ENCODE measurements at places on chromosomes 11 and 22. TPM values are rescaled to one million over a fixed set of nuclear protein-coding genes. Genes with fewer than 3 reads are reported as not detected.

DNA sequence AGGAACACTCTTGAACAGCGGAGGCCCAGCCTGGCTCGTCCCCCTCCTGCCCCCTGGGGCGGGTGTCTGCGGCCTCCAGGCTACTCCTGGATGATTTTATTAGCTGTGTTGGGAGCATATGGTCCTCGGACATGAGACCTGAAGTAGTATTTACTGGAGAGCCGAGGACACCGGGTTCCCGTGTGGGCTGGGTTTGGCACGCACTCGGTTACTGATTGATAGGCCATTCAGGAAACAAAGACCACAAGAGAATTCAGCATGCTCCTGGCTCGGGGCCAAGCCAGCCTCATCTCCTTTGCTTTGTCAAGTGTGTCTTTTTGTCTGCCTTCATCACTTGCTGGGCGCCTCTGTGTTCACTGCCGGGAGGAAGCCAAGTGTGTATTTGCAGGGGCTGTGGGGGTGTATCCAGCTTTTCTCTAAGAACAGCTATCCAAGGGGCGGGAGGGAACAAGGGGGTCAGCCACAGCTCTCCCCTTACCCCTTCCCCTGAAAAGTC, 9.7 kb downstream of the FXYD2 start:
- DNase-seq: peak; percentile 86

DNA sequence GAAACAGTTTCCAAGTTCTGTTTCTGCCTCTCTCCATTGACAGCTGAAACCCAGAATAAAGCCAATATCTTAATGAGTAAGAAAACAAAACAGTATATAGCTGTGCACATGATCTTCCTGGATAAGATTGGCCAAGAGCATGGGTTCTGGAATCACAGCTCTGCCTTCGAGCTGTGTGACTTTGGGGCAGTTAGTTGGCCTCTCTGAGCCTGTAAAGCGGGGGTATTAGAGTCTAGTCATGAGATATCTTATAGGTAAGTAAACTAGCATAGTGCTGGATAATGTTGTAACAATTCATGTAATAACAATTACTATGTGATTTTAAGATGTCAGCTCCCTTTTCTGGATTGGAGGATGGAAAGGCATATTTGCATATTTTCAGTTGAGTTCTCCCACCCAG, 73.5 kb downstream of the TRAF6 start:
- DNase-seq: no peak

DNA sequence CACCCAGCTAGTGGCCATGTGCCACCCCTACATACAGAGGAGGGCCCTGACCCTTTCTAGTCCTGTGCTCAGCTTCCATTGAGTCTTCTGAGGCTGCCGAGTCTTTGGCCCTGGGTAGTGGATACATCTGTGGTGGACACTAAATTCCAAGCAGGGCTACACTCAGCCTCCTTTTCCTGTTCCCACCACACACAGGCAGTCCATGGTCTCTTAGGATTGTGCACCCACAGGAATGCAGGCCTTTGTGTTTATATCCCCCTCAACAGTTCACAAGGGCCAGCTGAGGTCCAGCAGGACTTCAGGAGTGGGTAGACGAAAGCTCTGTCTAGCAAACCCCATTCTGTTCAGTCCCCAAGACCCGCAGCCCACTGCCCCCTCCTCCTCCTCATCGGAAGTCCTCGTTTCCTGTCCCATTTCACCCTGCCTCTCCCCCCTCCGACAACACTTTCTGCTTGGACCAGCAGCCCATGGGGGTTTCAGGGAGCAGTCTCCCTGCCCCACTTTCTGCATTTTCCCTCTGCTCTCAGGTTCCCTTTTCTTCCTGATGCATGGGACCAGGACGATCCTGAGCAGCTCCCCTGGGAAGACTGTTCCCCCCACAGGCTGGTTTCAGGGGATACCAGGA, 91.8 kb downstream of the SWAP70 start:
- DNase-seq: no peak

GRCh38 chr11:86717817-86718501, 45.5 kb upstream of the ME3 start:
- DNase-seq: no peak

The GGTLC2 gene
- total RNA-seq: not detected

DNA sequence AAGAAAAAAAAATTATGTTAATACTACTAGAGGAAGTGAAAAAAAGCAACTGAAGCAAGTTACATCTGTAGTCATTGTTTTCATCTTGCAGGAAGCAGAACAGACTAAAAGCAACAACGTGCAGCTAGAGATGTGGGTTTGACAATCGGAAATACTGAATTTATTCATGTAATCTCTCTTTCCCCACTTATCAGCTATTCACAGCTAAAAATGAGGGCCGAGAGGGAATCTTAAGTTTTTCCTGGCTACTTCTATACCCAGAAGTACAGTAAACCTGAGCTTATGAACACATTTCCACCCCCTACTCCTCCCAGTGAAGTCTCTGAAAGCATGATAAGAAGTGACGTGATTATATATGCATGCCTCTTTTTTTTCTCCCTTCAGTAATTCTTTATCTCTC, 116.5 kb downstream of the SPON1 start:
- DNase-seq: peak; percentile 56

DNA sequence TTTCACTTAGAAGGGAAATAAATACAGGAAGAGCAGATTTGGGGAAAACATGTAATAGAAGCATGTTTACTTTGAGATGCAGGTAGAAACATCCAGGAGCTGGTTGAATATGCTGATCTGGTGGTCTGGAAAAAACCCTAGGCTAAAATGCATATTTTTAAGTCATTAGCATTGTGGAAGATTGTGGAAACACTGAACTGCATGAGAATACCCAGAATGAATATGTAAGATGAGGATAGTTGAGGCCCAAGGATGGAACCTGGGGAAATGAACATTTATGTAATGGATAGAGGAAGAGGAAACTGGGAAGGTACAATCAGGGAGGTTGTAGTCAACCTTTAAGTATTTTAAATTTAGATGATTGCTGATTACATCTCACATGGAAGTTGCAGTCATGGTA, 269.4 kb downstream of the DDX10 start:
- DNase-seq: no peak

DNA sequence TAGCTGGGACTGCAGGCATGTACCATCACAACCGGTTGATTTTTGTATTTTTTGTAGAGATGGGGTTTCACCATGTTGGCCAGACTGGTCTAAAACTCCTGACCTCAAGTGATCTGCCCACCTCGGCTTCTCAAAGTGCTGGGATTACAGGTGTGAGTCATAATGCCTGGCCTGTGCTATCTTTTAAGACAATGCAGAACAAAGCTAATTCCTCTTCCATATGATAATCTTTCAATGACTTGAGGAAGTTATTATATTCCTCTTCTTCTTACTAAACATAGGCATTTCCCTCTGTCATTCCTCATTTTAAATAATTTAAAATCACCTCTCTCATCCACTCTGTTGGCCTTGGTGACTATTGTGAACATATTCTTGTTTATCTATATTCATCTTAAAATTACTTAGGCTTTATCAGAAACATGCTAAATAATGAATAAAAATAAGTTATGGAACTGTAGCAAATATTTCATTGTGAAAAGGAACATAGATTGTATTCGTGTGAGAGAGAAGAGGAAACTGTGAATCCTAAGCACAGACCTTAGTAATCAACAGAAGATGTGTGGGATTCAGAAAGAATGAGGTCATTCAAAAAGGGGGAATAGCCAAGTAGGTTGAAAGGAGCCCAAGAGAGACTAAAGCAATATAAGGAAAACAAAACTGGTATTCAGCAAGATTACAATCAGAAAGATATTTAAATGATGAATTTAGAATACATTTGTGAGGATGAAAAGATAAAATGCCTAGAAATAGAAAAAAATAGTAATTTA, 269.4 kb downstream of the TTC28 start:
- no peak for DNase-seq

- peak; percentile 8 for DNase-seq
Measured at GRCh38 chr11:115924744-115925567, 420.7 kb upstream of the CADM1 start.

DNA sequence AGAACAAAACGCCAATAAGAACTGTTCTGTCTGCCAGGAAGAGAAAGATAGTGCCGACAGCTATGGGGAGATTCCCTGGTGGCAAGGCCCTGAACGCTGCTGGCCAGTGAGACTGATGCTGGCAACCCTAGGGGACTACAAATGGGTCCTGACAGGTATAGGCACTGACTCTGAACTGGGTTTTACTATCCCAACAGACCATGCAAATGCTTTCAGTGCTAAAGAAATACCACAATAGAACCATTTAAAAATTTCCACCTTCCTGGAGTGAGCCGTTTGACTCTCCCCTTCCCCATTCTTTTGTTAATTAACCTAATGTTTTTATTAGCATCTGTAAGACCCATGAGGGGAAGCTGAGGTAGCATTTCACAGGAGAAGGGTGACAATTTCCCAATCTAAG, 25.7 kb downstream of the USP28 start:
- DNase-seq: no peak

The SMTNL1 gene
- not detected for total RNA-seq

- DNase-seq: no peak
Measured at GRCh38 chr11:120563703-120564572, 52.4 kb downstream of the GRIK4 start.

DNA sequence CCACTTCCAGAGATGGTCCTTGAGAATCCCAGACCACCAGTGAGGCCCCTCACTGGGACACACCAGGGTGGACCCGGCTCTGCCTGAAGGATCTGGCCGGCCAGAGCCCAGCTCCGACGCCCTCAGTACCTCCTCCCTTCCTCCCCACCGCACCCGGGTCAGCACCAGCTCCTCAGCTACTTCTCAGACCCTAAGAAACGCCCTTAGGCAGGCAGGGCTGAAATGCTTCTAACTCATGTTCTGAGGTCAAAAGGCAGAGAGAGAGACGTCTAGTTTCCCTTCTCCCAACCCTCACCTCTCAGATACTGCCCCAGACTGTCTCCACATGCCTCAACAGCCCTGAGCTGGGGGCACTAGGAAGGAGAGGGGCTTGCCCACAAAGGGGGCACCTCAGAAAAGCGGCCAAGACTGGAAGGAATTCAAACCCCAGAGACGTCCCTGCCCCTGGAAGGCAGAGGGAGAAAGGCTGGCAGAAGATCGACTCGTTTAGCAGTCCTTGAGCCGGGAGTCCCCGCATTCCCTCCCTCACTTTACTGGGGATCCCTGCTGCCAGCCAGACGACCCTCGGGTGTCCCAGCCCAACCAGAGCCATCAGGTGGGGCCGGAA, 539 bp downstream of the USH1C start:
- DNase-seq: no peak

- no peak for DNase-seq
Measured at GRCh38 chr11:78654866-78655265, 80.2 kb upstream of the NARS2 start.
